ENCODE measurements at places on chromosomes 16 and 17.

DNA sequence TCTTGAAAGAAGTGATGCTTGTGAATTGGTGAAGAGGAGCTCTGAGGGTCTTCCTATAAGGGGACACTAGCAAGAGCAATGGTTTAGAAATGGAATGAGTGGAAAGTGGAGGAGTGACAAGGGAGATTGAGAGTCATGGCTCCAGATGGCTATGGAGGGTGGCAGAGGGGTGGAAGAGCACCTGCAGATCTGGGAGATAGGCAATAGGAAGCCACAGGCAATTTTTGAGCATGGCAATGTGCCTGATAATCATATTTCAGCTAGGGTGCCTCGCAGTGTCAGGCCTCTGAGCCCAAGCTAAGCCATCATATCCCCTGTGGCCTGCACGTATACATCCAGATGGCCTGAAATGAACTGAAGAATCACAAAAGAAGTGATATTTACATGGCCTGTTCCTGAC lies 21.5 kb downstream of the RGS9 start:
- no peak for DNase-seq

GRCh38 chr16:72234387-72234786 lies 62.4 kb upstream of the PMFBP1 start:
- DNase-seq = no peak

GRCh38 chr17:21174186-21174585 lies 39.8 kb downstream of the TMEM11 start:
- no peak for DNase-seq

- no peak for DNase-seq
Observed at GRCh38 chr17:81966343-81967243, 5.6 kb upstream of the NOTUM start.

DNA sequence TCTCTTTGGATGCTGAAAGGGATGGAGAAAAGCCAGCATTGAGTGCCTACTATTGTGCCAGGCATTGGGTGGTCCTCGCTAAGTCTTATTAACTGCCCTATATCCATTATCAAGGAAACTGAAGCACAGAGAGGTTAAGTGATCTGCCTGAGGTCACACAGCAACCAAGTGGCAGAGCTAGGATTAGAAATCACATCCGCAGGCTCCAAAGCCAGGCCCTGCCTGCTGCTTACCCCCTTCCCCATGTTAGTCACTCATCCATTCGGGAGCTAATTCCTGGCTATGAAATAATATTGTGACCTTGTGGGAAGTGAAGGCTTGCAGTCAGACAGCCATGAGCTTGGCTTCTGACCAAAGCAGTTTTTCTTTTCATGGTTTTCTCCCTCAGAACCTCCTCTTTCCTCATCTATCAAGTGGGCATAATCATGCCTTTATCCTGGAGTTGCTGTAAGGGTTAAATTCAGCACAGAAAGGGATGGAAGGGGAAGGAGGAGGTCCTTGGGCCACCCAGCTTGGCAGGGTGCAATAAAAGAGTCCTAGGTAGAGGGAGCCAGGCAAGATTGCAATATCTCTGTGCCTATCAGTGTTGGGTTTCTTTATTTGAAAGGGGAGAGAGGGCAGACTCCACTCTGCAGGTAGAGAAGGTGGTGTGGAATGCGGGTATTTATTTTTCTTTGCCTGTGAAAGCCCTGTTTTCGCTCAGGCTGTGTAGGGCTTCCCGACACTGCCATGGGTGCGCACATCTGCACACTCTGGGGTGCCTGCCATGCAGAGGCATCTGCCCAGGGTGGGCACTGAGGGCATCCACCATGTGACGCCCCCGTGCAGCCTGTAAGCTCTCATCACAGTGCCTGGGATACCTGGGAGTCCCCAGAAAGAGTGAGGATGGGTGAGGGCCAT lies 11.3 kb downstream of the RAI1 start:
- no peak for DNase-seq

DNA sequence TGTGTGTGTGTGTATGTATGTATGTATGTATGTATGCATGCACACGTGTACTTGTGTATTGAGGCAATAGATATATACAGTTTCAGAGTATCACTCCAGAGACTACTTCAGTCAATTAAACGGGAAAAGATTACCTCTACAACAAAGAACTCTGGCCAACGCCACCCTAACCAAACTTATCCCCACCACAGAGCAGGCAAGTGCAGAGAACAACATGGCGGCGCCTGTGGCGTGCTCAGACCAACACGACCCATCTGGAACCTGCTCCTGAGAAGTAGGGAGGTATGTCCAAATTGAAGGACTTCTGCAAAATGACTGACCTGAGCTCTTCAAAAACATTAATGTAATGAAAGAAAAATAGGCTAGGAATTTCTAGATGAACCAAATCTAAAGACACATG lies 12.4 kb downstream of the USP22 start:
- no peak for DNase-seq

- DNase-seq = no peak
Observed at GRCh38 chr17:43616029-43616351, 45.7 kb downstream of the MEOX1 start.

DNA sequence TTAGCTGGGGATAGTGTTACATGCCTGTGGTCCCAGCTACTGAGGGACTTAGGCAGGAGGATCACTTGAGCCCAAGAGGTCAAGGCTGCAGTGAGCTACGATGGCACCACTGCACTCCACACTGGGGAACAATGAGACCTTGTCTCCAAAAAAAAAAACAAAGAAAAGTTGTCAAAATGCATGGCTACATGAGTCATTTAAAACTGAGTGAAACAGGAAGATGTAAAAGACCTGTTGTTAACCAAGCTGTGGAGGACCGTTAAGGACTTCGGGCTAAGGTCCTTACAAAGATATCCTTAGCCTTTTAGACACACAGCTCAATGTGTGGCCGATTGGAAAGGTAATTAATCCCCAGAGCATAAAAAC lies 25.1 kb downstream of the ZP2 start:
- DNase-seq = no peak

DNA sequence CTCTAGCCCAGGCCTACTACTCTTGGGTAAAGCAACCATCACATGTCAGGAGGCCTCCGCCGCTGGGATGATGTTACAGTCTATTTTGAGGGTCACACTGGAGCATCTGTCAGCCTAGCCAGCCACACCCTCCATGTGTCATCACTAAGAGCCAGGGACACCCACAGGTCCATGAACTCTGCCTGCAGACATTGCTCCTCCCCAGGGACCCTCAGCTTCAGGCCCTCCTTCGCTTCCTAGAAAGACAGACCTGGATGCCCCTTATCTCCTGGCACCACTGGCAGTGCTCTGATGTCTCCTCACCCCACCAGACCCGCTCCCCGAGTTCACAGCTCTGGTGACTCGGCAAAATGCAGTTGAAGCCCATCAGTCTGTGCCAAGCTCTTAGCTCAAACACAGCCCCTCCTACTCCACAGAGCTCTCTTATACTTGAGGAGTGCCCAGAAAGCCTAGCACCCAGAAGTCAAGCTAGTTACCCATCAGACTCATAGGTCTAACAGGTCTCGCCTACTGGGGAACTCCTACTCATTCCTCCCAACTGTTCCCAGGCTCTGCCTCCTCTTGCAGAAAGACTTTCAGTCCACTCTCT lies 5.9 kb downstream of the RANBP10 start:
- DNase-seq = no peak

DNA sequence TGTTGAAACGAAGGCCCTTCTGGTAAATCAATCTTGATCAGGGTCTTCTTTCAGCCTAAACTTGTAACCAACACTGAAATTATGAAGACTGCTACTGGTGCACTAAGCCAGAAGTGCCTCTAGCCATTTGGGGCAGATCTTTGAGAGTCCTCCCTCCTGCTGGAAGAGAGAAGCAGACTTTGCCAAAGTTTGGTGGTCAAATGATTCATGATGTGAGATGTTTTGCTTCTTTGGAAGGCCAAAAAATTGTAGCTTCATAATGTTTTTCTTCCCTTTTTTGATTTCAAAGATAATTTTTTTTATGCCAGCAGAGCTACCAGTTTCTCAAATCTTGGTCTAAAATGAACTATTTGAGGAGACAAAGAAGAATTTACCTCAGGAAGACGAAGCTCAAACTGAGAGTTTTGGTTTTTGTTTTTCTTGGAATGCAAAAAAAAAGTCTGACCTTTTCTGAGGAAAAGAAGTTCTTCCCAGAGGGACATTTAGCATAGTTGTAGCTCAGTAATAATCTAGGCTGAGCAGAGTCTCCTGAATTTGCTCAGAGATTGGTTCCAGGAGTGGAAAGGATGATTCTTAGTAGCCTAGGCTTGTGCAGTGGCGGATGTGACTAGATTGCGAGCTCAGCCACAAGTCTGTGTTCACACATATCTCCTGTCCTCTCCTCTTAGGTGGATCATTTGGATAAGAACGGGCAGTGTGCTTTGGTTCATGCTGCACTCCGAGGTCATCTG lies 50.9 kb downstream of the CYB561 start:
- no peak for DNase-seq

- no peak for DNase-seq
Observed at GRCh38 chr17:46007461-46007965, 8.5 kb downstream of the STH start.

DNA sequence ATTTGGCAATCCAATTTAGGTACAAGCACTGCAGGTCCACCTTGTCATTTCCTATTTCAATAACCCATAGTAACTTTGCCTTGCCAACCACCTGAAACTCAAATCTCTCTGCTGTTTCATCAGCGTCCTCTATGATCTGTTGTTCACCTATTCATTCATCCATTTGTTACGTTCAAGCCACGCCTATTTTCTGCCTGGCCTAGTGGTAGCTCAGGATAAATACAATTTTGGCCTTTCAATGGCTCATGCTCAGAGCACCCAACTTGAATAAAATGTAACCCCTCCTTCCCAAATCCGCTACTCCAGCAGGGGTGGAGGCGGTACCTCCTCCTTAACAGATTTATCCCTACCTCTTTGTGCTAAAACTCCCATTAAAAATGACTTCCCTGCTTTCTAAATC lies 3.6 kb upstream of the FBXO47 start:
- DNase-seq = no peak

GRCh38 chr16:56231-56927 lies 2.8 kb downstream of the SNRNP25 start:
- DNase-seq = no peak

DNA sequence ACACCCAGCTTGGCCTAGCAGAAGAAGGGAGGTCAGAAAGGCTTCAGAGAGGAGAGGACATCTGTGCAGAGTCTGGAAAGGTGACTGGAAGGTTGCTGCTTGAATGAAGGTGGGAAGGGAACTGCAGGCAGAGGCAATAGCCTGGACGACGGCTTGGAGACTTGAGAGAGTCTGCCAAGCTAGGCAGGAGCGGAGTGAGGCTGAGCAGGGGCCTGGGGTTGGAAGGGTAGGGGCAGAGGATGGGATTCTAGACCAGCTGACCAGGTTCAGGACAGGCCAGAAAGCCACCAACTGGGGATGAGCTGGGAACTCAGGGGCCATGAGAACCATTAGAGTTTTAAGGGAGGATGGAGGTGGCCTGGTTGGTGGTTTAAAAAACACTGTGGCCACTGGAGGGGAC lies 339 bp upstream of the SGCA start:
- DNase-seq = no peak

DNA sequence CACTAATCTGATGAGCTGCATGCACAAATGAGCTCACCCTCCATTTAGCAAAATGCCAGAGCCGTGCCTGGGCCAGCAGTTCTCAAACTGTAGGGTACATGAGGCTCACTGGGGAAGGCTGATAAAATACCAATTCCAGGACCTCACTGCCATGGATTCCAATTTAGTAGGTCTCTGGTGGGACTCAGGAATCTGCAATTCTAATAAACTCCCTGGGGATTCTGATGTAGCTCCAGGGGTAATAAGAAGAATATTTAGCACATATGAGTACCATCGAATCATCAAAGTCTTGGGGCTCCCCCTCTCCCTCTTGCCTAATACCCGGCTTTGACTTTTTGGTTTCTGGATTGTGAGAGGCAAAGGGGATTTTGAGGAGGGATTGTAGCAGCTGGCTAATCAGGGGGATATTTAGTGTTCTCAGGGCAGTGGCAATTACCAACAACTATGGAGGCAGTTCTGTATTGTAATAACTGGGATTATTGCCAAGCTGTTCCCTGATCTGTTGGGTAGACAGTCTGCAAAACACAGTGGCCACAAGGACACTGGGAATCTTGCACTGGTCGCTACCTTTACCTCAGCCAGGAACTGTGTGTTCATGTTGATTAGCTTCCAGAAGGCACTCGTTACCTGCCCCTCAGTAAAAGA lies 140.4 kb downstream of the SHISA9 start:
- no peak for DNase-seq

DNA sequence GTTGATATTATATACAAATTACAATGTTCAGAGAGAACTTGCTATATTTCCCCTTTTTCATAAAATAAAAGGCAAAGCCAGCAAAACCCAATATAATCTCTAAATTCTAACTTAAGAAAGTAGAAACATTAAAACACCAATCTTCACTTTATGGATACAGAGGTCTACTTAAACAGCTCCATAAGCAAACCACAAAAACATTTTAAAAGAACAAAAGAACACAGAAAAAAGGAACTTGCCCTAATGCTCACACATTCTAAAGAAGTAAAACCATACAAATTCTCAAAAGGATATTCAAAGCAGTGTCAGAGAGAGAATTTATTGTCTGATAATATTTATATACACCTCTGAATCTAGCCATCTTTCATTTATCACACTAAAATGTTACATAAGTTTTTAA lies 606 bp downstream of the ABCA10 start:
- DNase-seq = no peak

DNA sequence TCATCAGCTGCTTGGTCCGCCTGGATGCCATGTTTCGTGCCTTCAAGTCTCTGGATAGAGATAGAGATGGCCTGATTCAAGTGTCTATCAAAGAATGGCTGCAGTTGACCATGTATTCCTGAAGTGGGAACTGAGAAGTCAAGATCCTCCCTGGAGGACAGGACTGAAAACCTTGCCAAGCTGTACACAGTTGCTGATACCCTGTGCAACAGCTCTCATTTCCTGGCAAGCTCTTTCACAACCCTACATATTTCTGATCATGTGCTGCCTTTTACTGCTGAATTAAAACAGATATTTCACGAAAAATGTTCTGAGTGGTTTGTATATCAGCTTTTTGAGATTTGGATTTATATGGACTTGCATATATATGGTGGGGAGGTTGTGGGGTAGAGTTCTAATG lies 898 bp downstream of the CAPNS2 start:
- no peak for DNase-seq

DNA sequence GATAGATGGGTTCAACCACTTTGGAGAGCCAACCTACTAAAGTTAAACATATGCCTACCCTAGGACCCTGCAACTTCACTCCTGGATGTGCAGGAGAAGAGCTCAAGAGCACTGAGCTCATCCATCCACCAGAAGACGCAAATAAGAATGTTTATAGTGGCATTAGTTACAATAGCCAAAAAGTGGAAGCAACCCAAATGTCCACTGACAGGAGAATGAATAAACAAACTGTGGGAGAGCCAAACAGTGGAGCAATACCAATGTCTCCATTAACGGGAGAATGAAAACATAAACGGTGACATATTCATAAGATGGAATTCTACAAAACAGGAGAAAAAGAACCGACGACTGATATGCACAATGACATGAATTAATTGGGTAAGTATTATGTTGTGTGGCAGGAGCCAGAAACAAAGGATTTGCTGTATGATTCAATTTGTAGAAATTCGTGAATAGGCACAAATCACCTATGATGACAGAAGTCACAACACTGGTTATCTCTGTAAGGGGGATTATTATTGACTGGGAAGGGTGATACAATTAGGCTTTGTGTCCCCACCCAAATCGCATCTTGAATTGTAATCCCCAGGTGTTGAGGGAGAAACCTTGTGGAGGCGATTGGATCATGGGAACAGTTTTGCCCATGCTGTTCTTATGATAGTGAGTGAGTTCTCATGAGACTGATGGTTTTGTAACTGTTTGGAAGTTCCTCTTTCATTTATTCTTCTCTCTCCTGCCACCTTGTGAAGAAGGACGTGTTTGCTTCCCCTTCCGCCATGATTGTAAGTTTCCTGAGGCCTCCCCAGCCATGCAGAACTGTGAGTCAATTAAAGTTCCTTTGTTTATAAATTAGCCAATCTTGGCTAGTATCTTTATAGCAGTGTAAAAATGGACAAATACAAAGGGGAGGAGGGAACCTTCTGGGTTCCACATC lies 57.9 kb upstream of the PLCG2 start:
- no peak for DNase-seq

All from CD4-positive, alpha-beta T cell treated with Interleukin-15 for 4 hours (primary cell).